Activated T-cell treated with anti-CD3 and anti-CD28 coated beads, Interleukin-2, amount 50 U/mL, for 4 hours (primary cell): ENCODE measurements at places on chromosomes 12 and 14. TPM values are rescaled to one million over a fixed set of nuclear protein-coding genes. Genes with fewer than 3 reads are reported as not detected.

Gene SIX6
- not detected for total RNA-seq

Gene TIGAR
- 12.3 TPM for total RNA-seq

Gene CLEC4A
- not detected for total RNA-seq

Gene GPRC5D
- not detected for total RNA-seq

Gene IL26
- total RNA-seq = 0.28 TPM

Gene KRT3
- not detected for total RNA-seq

Gene RNFT2
- total RNA-seq = 10.5 TPM

Gene RASAL1
- total RNA-seq = 1.1 TPM

Gene CLEC14A
- total RNA-seq = 0.10 TPM

Gene SMIM41
- not detected for total RNA-seq

Gene CCDC197
- not detected for total RNA-seq

Gene TMEM30B
- 1.1 TPM for total RNA-seq

Gene KIF26A
- 0.40 TPM for total RNA-seq

Gene PTPRQ
- total RNA-seq = not detected

Gene CPNE8
- 5.6 TPM for total RNA-seq

Gene BCL2L14
- 1.1 TPM for total RNA-seq

Gene ZFHX2
- 0.58 TPM for total RNA-seq

Gene GLIPR1L1
- total RNA-seq = not detected

Gene KLHL33
- not detected for total RNA-seq

Gene FAM90A1
- total RNA-seq = 0.34 TPM

Gene CLECL1
- total RNA-seq = 9.8 TPM

Gene SPATA7
- total RNA-seq = 1.3 TPM

Gene PAH
- total RNA-seq = 0.46 TPM

Gene AGAP2
- total RNA-seq = 28.1 TPM

Gene CCDC175
- total RNA-seq = not detected

Gene ERBB3
- 1.6 TPM for total RNA-seq

Gene KNTC1
- total RNA-seq = 57.8 TPM

Gene TROAP
- 11.6 TPM for total RNA-seq

Gene LBHD2
- total RNA-seq = not detected

Gene PIANP
- total RNA-seq = 0.57 TPM

Gene TSFM
- 74.5 TPM for total RNA-seq

Gene ERP27
- 0.25 TPM for total RNA-seq

Gene PPP1R1A
- total RNA-seq = not detected

Gene SYCP3
- 0.13 TPM for total RNA-seq

Gene EID3
- 5.5 TPM for total RNA-seq

Gene HOXC6
- total RNA-seq = not detected

Gene JPH4
- 0.27 TPM for total RNA-seq

Gene FGF6
- total RNA-seq = not detected

Gene CDKN1B
- total RNA-seq = 15.6 TPM

Gene DLST
- total RNA-seq = 107 TPM

Gene HOXC13
- not detected for total RNA-seq

Gene ARHGAP9
- 54.5 TPM for total RNA-seq

Gene AQP5
- not detected for total RNA-seq
